ENCODE measurements at places on chromosomes 12 and 14.

- DNase-seq = no peak
Measured at GRCh38 chr12:131592972-131593371, 117.9 kb upstream of the SFSWAP start.

- DNase-seq = peak; percentile 98
Measured at GRCh38 chr12:107091989-107092641, 1.2 kb downstream of the CRY1 start.

- DNase-seq = no peak
Measured at GRCh38 chr12:127294651-127295210, 972.2 kb upstream of the TMEM132C start.

- DNase-seq = no peak
Measured at GRCh38 chr12:131116468-131117117, 162.9 kb downstream of the ADGRD1 start.

DNA sequence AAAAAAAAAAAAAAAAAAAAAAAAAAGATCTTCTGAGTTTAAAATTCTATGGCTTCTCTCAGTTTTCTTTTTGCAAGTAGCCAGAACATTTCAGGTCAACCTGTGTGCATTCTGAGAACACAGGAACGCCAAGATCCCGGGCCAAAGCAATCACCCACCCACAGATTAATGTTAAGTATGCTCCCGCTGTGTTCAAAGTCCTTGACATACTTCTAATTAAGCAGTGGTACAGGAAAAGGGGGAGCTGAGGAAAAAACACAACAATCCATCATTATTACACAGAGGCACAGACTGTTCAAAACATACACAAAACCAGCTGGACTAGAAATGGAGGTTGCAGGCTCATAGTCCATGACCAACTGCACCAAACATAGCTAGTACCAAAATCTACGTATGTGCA is 2.8 kb downstream of the FBXO21 start:
- peak; percentile 23 for DNase-seq

DNA sequence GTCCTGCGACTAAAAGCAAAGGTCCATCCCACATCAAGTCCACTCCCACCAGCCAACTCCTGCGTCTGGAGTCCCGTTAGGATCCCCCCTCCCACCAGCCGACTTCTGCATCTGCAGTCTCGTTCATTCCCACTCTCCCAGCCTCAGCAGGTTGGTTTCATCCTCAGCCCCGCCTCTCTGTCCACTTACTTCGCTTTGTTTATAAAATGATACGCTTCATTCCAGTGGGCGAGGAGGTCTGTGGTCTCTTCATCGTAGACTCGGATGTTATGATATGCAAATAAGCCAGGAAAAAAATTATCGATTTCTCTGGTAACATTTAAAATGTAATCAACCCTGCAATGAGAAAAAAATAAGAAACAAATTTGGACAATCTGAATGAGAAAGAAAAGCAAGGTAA is 56.8 kb downstream of the SSH1 start:
- DNase-seq = no peak

- no peak for DNase-seq
Measured at GRCh38 chr12:124365726-124366430, 71.0 kb downstream of the RFLNA start.

DNA sequence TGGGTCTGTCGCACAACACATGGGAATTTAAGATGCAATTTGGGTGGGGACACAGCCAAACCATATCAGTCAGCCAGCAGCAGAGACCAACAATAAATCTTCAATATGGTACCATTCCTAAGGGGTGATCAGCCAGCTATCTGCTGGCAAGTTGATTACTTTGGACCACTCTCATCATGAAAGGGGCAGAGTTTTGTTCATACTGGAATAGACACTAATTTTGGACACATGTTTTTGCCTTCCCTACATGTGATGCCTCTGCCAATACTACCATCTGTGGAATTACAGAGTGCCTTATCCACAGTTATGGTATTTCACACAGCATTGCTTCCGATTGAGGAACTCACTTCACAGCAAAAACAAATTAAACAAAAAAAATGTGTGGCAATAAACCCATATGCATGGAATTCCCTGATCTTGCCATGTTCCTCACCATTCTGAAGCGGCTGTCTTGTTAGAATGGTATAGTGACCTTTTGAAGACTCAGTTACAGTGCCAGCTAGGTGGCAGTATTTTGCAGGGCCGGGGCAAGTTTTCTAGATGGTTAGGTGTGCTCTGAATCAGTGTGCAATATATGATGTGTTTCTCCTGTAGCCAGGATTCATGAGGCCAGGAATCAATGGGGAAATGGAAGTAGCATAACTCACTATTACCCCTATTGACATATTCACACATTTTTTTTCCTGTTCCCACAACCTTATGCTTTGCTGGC is 179.0 kb upstream of the IGF1 start:
- DNase-seq = no peak

DNA sequence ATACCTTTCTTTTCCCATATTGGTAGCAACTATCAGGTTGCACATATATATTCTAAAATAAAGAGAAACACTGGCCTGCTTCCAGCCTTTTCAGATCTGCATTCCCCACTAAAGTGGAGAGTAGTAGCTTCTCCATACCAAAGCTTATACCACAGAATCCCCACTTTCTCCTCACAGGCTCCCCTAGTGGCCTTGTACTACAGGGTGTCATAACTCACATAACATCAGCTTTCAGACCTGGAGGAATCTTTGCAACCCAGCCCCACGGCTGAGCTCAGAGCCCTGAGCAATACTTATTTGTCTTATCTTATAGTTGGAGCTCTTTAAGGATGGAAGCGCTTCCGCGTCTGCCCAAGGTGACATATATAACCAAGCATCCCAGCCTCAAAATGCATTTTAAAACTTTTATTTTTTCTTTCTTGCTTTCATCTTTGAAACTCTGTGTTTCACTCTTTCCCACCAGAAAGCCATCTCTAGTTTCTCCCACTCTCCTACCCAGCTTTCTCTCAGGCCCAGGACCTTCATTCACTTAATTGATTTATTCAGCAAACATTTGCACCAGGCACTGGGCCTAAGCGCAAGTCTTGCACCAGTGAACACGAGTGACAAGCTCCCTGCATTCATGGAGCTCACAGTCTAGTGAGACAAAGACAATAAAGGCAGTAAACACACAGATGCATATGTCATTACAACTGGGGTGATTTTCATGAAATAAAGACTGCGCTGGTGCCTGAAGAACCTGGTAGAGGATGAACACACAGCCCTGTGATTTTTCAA is 254.7 kb downstream of the IPO8 start:
- DNase-seq = peak; percentile 25

DNA sequence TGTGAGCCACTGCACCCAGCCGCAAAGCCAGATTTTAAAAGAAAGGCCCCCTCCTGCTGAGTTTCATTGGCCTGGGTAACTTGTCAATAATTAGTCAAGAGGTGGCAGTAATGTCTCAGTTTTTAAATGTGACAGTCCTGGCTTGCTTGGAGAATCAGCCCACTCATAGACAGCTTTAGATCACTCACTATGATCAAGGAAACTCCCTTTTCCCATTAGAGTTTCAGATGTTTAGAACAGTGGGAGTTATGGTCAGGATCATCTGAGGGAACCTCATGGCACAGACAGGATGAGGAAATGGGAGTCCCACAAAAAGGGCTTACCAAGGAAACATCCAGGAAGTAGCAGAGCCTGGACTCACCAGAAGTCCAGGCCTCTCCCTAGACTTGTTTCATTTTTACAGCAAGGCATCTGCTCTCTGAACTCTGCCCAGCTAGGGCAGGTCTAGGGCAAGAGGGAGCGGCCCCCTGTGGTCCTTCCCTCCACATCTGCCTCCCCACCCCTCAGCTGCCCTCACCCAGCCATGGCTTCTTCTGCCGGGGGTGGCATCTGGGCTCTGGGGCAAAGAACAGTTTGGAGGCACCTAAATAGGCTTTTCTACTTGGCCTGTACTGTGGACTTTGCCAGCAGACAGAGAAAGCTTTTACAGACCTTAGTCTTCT is 11.2 kb downstream of the BCL2L14 start:
- DNase-seq = peak; percentile 33

DNA sequence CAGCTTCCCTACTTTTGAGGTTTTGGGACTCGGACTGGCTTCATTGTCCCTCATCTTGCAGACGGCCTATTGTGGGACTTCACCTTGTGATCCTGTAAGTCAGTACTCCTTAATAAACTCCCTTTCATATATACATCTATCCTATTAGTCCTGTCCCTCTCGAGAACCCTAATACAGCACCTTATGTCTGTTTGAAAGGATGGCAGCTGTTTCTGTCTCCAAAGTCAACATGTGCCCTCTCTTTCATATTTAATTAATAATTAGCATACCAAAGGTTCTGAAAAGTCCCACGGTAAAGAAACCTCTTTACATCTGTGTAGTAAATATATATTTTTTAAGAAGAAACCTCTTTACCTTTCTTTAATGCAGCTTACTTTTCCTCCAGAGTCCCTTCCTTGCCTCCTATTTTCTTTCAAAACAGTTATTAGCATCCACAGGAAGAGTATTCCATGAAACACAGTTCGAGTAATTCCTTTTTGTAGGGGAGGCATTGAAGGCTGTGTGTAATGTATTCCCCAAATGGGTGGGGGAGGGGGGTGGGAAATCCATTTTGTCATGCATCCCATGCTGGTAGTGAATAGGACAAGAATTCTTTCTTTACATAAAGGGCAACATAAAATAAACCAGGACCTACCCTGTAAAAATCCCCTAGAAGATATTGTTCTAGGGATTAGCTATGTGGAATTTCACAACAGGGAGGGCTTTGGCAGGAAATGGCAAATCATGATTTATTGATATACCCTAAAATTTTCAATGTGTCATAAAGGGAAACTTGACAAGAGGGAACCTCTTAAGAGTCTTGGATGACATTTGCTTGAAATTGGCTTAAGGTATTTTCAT is 241.5 kb downstream of the SUDS3 start:
- no peak for DNase-seq

DNA sequence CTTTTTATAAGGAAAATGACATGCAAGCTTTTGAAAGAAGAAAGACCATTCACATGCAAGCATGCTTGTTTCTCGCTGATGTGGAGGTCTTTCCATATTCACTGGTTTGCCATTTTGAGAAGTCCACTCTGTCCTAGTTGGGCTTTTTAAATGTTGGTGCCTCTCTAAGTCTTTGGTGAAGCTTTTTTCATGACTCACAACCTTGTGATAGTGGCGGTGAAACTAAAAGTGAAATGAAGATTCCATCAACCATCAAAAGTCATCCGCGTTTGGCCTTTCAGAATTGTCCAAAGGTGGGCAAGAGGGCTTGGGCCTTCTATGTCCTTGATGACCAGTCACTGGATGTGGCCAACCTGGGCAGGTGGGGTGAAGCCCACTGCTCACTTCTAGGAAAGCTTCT is 4.3 kb downstream of the LRRC74A start:
- DNase-seq = no peak

- DNase-seq = no peak
Measured at GRCh38 chr14:102492531-102492910, 17.1 kb downstream of the ANKRD9 start.

DNA sequence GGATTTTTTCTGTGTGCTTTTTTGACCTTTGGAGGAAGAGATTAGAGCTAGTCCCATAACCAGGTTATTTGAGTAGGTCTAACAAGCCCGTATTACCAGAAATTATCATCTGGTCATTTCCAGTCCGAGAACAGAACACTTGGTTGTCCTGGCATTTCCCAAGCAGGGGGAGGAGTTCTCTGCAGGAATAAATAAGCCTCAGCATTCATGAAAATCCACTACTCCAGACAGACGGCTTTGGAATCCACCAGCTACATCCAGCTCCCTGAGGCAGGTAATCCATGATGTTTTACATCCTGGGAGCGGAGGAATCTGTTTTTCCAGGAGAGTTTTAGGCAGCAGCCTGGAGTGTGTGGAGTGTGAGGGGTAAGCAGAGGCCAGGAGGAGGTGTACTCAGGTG is at the start of gene SERPINA3:
Gene SERPINA3, plus strand, starts transcription at position 218 of the 400 bp plus-strand sequence. CDS start 2,051 bp downstream, outside the sequence.
- peak; percentile 77 for DNase-seq

Data from amniotic epithelial cell (primary cell).